ENCODE measurements at places on chromosomes 2 and 18.
A peak's percentile ranks its signal among the peaks of the same experiment; 100 is the strongest.

- DNase-seq: no peak
Observed at GRCh38 chr18:75405351-75405750, 22.2 kb downstream of the SMIM21 start.

- peak; percentile 76 for DNase-seq
Observed at GRCh38 chr2:45643543-45644542, 7.6 kb upstream of the PRKCE start.

GRCh38 chr2:54986264-54986663, 64.0 kb downstream of the RTN4 start:
- DNase-seq: no peak

DNA sequence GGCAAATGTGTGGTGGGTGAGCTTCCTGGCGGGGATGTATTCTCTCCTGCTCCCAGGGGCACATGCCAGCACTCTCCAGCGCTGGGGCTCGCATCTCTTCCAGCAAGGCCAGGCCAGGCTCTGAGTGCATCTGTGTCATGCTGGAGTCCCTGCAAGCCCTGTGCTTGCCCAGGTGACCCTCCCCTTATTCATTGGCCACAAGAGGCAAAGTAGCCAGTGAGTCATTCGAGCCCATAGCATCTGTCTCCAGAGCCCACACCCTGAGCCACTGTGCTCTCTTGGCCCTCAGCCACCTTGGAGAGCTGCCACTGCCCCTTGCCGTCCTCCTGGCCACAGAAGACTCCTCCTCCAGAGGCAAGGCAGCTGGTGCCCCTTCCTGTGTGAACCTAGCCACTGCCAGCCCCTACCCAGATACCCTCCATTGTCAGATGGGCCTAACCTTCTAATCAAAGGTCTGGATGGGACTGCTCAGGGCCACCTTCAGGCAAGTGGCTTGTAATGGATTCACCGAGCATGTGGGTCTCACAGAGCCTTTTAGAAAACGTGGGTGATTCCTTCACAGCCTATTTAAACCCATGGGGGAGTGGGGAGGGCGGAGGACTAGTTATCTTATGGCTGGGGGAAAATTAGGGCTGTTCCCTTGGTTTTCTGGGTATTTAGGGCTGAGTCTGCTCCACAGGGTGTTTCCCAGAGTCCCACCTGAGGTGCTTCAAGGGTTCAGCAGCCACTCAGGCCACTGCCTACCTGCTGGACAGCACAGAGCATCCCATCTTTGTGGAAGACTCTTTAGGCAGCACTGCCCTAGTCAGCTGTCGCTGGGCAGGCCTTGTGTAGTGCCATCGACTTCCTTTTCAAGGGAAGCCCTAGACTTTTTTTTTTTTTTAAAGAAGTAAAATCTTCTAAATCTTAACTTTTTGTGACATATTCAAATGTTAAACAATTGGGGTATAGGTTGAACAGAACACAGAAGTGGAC, 137.4 kb downstream of the ACOXL start:
- no peak for DNase-seq

GRCh38 chr18:58513615-58514335, 115.1 kb downstream of the ALPK2 start:
- DNase-seq: no peak

- no peak for DNase-seq
Observed at GRCh38 chr2:201858281-201859184, 52.2 kb downstream of the CDK15 start.

DNA sequence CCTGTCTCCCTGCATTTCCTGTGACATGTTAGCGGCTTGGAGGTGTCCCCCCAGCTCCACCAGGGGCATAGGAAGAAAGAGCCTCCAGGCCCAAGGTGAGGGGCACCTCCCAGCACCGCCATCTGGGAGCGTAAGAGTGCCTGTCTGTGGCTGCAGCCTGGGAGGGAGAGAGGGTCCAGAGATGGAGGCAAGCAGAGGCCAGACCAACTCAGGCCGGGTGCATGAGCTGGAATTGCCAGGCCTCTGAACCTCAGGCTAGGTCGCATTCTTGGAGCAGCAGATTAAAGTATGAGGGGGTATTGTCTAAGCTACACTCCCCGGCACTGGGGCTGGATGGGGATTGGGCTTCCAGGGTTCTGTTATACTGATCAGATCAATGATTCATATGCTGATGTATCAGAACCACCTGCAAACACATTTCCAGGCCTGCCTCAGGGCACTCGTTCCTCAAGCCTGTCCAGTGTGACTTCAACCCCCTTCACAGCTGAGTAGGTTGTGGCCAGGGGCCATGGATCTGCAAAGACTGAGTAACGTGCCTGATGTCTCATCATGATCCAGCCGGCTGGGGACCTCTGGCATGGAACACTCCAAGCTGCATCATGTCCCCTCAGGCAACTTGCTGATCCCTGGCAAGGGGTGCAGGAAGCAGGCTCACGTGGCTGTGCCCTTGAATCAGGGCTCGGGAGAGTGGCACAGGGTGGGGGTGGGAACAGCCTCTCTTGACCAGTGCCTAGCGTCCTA, 73.2 kb downstream of the HS1BP3 start:
- DNase-seq: no peak

DNA sequence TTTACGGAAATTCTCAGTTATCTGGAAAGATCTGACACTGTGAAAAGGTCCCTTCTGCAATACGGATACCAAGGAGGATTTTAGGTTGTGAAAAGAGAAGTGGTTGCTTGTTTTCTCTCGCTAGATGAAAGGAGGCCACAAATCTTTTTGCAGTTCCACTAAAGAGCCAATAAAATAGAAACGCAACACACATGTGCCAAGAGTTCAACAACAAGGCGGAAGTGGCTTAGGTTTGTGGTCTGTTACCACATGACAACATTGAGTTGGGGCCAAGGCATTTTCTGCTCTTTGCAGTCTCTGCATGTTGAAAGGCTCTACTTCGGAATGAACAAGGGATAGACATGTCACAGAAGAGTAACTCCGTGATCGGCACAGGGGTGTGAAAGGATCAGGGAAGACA, 115.7 kb upstream of the OSR1 start:
- peak; percentile 13 for DNase-seq

All from activated CD4-positive, alpha-beta T cell treated with anti-CD3 and anti-CD28 coated beads, Interleukin-2, amount 50 U/mL, for 1 hour (primary cell).